ENCODE measurements at places on chromosomes 3 and 15. TPM values are rescaled to one million over a fixed set of nuclear protein-coding genes. Genes with fewer than 3 reads are reported as not detected.

- no peak for DNase-seq
Observed at GRCh38 chr3:128814060-128814459, 65.4 kb upstream of the ACAD9 start.

DNA sequence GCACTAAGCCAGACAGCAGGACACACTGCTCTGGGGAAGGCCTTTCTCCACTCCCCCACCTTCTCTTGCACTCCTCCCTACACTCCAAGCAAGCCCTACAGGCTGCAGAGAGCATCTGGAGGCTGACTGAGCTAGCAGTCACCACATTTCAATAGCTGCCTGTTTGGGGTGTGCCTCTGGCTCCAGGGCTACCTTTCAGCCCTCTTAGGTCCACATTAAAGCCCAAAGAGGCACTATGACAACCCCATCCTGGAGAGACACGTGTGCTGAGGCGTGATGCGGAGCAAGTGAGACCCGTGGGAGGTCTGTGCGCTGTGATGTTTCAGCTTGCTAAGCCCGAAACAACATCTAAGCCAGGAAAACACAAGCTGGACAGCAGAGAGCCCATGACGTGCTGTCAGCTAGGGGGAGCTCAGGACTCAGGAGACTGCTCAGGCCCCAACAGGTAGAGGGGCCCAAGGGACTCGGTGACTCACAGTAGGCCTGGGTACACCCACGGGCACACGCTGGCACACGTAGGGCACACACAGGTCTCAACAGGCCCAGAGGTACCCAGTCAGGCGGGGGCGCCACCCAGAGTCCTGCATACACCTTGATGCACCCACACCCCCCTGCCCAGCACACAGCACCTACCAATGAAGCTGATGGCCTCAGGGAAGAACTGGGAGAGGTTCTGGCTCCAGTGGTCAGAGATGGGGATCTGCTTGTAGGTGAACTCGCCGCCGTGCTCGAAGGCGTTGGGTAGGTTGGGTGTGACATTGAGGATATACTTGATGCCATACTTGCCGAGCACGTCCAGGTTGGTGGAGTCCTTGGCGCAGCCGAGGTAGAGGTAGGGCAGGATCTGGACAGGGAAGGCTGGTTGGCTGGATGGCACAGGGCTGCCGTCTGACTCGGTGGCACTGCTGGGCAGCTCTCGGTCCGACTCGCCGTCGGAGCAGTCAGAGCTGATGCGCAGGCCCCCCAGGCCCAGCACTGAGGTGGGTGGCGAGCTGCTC is 2.8 kb downstream of the DUSP7 start:
- peak; percentile 33 for DNase-seq

GRCh38 chr3:71582036-71582611 is 1.4 kb downstream of the FOXP1 start:
- peak; percentile 77 for DNase-seq

GRCh38 chr3:130514681-130515080 is 2.3 kb upstream of the COL6A6 start:
- DNase-seq = no peak

GABRR3 gene
- not detected for total RNA-seq

CATSPER2 gene
- total RNA-seq = 2.3 TPM

AMT gene
- total RNA-seq = 0.06 TPM

PLXNA1 gene
- 25.7 TPM for total RNA-seq

GOLGA8M gene
- total RNA-seq = not detected
